ENCODE measurements at places on chromosomes 7 and 10.

- DNase-seq, result no peak
These were observed 104.9 kb downstream of the CTBP2 start for GRCh38 chr10:125055446-125055845.

GRCh38 chr10:71631007-71631861, 88.3 kb downstream of the C10orf105 start:
- no peak for DNase-seq

DNA sequence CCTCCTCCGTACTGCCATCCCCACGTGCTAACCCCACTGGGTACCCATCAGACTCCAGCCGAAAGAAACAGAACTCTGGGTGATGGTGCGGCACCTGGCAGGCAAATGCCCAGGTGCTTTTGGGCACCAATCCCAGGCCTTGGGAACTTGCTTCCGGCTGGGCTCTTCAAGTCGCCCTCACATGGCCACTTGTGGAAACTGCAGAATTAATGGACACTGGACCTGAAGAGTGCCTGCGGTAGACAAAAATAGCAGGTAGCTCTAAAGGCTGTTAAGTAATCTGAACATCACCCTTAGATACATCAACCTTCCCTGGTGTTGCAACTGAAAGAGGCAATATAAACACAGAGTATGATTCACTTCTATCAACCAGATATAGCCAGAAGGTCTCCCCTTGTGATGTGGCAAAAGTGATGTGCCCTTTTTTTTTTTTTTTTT, 644.4 kb downstream of the GRM8 start:
- peak; percentile 2 for DNase-seq

DNA sequence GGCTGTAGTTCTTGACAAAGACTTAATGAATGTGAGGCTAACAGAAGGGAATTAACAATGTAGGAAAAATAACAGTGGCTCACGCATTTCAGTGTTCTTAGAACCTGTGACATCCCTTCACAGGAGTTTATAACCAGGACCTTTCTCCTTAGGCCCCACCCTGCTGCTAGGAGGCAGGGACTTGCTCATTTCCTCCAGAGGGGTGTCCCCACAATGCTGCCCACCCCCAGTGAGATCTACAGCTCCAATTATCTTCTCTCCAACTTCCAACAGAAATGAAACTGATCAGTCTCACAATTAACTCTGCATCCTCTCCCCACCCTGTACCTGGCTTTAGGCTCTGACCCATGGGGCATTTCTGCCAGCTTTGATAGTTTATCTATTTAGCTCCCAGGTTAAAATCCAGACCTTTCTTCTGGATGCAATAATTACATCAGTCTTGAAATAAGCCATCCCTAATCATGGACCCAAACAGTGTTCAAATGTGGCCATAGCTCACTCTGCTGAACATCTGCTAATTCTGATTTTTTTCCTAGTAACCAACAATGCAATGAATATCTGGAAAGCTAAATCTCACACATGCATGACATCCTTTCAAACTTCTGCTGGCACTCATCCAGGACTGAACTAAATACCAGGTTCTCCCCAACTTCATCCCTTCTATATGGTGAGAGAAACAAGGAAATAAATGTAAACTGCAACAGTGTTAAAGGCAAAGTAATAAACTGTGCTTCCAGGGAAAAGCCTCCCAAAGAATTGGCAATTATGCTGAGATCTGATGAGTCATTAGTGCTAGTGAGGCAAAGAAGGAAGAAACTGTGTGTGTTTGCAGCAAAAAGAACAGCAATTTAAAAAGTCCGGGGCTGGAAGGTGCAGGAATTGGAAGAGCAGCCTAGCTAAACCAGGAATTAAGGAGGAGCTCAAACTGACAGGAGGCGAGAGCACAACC, 64.6 kb downstream of the HERPUD2 start:
- no peak for DNase-seq

DNA sequence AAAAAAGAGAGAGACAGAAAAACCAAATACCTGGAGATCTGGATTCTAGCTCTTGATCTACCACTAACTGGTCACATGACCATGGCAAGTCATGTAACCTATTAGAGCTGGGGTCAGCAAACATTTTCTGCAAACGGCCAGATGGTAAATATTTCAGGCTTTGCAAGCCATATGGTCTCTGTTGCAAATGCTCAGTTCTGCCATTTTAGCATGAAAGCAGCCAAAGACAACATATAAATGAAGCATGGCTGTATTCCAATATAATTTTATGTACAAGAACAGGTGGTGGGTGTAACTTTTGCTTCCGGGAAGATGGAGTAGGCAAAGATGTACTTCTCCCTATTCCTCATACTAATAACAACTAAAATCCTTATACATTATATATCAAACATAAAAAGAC, 6.7 kb downstream of the FRA10AC1 start:
- no peak for DNase-seq

DNA sequence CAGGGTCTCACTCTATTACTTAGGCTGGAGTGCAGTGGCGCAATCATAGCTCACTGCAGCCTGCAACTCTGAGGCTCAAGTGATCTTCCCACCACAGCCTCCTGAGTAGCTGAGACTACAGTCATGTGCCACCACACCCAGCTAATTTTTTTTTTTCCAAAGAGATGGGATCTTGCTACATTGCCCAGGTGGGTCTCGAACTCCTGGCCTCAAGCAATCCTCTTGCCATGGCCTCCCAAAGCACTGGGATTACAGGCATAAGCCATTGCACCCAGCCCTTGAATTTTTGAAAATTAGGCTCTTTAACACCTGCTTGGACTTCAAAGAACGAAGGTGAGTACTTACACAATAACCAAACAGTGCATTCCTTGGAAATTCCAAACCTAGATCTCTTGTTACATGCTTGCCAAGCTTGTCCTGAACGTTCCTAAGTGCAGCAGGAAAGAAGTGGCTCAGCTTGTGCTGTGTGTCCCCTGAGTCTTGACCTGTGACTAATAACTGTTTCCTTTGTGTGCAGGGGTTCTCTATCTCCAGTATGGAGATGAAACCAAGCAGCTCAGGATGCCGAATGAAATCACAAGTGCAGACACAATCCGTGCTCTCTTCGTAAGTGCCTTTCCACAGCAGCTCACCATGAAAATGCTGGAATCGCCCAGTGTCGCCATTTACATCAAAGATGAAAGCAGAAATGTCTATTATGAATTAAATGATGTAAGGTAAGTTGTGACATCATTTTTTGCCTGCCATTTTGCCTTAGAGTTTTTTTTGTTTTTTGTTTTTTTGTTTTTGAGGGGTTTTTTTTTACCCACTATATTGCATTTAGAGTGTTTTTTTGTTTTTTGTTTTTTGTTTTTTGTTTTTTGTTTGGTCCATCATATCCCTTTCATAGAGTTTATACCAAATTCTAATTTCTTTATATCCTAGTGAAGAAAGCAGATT, 223.8 kb downstream of the KIAA1217 start:
- DNase-seq, result peak; percentile 40

- DNase-seq, result no peak
These were observed 59.2 kb downstream of the CDHR3 start for GRCh38 chr7:106022193-106022821.

DNA sequence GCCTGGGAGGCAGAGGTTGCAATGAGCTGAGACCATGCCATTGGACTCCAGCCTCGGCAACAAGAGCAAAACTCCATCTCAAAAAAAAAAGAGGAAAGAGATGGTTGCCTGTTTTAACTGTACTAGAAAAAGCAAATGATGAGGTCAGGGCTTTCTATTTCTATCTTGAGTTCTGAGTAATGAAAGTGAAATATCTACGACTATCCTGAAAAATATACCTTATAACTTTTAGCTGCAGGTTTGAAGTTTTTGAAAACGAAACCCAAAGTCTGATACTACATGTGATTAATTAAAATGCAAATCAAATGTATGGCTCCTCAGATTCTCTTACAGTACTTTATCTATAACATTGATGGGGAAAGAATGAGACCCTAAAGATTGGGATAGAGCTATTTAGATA, 636.2 kb upstream of the LRRN3 start:
- DNase-seq, result no peak

DNA sequence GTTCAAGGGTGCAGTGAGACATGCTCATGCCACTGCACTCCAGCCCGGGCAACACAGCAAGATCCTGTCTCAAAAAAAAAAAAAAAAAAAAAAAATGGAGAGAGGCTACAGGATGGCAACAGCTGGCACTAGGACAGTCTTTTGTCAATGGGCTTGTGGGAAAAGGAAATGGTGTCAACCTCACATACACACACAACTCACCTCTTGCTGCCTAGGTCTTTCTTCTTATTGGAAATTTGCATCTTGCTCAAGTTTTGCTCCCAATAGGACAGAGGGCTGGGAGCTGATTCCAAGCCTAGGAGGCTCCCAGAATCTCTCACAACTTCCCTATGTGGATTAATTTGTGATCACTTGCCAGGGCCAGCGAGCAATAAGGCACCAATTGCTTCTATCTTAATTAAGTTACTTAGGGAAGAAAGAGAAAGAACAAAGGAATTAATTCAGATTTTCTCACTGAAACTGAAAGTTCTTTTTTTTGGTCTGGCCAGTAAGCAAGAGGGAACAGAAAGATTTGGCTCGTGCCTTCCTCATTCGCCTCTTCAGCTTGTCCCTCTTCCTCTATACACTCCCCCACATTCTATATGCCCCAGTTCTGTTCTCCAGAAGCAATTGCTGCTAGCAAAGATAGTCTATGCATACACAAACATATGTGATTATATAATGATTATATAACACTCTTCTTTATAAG, 33.8 kb downstream of the MAP3K8 start:
- DNase-seq, result no peak
